ENCODE measurements at places on chromosomes 2 and 18.

- DNase-seq = no peak
Observed at GRCh38 chr18:29853126-29853525, 1189.4 kb downstream of the DSC3 start.

DNA sequence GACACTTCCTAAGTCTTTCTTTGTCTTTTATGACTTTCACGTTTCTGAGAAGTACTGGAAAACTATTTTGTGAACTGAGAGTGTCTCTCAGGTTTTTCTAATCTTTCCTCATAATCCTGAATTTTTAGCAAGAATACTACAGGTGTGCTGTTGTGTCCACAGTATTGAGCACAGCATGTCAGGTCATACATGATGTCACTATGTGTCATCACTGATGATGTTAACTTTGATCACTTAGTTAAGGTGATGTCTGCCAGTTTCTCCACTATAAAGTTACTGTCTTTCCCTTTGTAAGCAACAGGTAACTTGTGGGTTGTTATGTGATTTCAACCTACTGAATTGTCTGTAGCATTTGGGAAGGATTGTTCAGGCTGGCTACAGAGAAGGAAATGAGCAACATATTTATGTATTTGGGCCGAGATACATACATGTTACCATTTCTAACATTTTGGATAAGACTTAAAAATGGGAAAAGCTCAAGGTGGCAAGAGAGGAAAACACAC is 11.1 kb downstream of the MATN3 start:
- DNase-seq = no peak

DNA sequence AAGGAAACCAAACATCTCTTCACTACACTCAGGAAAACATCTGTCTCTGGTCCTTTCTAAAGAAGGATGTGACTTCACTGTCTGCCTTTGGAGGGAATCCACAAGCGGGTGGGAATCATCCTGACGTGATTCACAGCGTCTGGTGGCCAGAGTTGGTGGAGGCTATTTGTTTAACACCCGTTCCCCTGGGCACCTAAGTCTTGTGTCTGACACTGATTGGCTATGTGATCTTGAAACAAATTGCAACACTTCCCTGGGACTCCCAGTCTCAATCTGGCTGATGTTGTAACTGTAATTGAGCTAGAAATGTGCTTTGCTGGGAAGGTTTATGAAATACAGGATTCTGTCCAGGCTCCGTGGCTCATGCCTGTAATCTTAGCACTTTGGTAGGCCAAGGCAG is 28.8 kb upstream of the SIX3 start:
- no peak for DNase-seq

GRCh38 chr18:26978812-26979341 is 113.4 kb upstream of the AQP4 start:
- no peak for DNase-seq

DNA sequence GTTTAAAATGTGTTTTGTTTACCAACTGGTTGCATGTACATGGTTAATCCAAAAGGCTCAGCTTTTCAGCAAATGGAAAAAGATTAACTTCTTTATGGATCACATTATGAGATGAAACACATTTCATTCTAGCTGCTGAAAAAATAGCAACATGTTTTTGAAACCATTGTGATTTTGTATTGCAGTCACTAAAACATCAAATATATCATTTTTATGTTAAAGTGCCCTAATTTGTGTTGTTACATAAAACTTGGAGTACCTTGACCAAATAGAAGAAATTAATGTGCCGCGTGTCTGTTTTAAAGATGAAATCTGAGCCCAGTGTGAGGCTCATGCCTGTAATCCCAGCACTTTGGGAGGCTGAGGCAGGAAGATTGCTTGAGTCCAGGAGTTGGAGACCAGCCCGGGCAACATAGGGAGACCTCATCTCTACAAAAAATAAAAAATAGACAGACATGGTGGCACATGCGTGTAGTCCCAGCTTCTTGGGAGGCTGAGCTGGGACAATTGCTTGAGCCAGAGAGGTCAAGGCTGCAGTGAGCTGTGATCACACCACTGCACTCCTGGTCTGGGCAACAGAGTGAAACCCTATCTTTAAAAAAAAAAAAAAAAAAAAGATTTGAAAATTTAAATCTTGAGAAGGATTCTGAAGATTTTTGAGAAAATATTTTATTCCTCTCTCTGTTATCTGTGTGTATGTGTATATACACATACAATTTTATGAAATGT is 96.6 kb downstream of the FMNL2 start:
- DNase-seq = no peak

DNA sequence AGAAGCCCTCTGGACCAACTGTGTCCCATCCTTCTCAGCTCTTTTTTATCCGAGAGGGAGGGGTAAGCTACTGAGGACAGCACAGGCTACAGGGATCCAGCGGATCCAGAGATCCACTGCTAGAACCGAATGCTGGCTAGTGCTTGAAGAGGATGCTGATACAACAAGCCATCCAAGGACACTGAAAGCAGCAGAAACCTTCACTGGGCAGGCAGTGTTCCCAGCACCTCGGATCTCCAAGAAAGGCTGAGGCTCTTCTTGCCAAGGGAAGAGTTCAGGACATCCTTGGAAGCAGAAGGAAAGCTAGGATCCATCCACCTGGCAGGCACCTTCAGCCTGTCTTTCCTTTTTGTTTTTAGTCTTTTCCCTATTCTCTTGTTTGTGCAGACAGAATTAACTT is 13.2 kb upstream of the FHOD3 start:
- no peak for DNase-seq

DNA sequence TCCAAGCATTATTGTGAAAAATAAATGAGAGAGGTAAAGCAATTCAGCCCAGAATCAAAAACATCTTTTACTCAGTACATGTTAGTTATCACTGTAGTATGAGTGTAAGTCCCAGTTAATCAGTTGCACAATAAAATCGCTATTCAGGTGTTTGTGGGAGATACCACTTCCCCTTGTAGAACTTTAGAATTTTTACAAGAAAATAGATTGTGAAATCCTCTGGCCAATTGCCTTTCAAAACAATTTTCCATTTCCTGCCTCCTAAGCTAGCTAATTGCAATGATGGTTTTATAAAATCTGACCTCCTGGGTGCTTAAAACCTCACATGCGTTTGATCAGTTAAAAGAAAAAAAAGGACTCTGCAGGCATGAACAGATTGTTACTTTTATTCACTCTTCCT is 332.5 kb downstream of the PID1 start:
- no peak for DNase-seq

GRCh38 chr2:96715658-96716057 is 24.2 kb downstream of the LMAN2L start:
- no peak for DNase-seq

DNA sequence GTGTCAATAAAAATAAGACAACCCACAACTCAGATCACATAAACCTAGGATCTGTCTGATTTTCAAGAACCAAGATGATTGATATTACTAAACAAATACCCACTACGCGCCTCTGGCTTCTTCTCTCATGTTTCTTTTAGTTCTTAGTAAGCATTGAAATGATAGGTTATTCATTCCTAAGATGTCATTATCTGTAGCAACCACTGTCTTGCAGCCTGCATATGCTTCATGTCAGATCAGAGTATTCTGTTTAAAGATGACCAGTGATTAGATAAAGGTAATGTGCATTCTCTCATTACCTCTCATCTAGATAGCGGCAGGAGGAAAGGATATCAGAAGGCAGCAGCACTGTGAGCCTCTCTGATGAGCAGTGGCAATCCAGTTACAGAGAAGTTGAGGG is 112.9 kb downstream of the SLC8A1 start:
- no peak for DNase-seq

- DNase-seq = no peak
Observed at GRCh38 chr2:78353168-78353567, 672.3 kb upstream of the REG3G start.

GRCh38 chr2:109258376-109258775 is 129.4 kb downstream of the SH3RF3 start:
- DNase-seq = no peak

- no peak for DNase-seq
Observed at GRCh38 chr2:40160751-40161218, 291.1 kb downstream of the SLC8A1 start.

- peak; percentile 42 for DNase-seq
Observed at GRCh38 chr18:23900994-23901393, 113.6 kb upstream of the TTC39C start.

DNA sequence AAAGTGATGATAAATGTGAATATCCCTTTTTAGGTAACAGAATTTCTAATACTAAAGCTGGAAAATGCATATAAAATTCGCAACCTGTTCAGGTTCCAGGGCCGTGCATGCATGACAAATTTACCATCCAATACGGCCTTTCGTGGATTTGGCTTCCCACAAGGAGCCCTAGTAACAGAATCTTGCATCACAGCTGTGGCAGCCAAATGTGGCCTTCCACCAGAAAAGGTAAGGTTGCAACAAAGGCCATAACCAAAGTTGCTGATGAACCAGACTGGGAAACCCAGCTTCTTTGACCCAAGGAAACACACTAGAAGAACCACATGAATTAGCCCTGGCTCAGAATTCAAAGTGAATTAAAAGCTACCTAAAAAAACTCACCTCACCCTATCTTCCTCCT is 49.6 kb upstream of the BZW1 start:
- no peak for DNase-seq

- no peak for DNase-seq
Observed at GRCh38 chr2:112138159-112139032, at the start of gene FBLN7. TSS of gene FBLN7 (plus strand) at chr2:112138385. CDS start at chr2:112138656, 271 bp downstream.

- DNase-seq = no peak
Observed at GRCh38 chr2:36411962-36412444, 56.4 kb downstream of the CRIM1 start.

- DNase-seq = peak; percentile 39
Observed at GRCh38 chr2:13201924-13202323, 485.2 kb downstream of the TRIB2 start.

GRCh38 chr2:1870431-1870830 is 126.1 kb upstream of the PXDN start:
- no peak for DNase-seq

- no peak for DNase-seq
Observed at GRCh38 chr18:40109252-40110049, 1845.6 kb upstream of the PIK3C3 start.

DNA sequence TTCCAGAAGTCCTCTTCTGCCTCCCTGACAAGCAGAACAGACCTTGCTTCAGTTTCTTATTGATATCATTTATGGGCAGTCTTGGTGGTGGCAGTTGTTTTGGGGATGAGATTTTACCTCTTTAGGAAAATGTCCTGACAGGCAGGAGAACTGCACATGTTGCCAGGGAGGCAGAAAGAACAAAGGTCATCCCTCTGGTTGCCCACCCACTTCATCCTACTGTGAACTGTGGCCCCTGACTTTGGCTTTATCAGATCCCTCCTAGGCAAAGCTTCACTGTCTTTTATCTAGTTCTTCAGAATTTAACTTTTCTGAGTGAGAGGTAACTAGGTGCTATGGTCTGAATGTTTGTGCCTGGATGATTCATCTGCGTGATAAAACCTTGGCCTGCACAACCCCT is 2071.3 kb upstream of the CELF4 start:
- DNase-seq = no peak

DNA sequence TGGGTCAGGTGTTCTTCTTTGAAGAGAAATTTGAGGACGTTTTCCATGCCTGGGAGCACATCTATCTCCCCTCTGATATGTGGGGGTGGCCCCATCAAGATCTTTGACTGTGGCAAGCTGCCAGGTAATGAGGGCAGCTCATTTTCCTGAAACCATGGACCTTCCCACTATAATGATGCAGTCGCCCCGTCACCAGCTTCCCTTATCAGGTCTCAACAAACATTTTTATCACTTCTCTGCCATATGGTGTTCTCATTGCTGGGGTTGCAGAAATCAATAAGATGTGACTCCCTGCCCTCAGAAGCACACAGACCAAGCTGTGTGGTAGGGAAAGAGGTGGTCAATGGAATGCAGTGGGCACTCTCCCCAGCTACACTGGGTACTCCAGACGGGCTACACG is 48.4 kb upstream of the B3GNT7 start:
- DNase-seq = no peak

DNA sequence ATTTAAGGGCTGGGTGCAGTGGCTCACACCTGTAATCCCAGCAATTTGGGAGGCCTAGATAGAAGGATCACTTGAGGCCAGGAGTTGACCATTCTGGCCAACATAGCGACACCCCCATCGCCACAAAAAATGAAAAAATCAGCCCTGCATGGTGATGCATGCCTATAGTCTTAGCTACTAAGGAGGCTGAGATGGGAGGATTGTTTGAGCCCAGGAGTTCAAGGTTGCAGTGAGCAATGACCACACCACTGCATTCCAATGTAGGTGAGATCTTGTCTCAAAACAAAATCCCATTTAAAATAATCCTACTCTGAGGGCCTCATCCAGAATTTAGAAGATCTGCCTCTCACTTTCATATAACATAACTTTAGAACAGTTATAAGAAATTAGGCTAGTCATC is 2.7 kb upstream of the SERTAD2 start:
- DNase-seq = no peak

DNA sequence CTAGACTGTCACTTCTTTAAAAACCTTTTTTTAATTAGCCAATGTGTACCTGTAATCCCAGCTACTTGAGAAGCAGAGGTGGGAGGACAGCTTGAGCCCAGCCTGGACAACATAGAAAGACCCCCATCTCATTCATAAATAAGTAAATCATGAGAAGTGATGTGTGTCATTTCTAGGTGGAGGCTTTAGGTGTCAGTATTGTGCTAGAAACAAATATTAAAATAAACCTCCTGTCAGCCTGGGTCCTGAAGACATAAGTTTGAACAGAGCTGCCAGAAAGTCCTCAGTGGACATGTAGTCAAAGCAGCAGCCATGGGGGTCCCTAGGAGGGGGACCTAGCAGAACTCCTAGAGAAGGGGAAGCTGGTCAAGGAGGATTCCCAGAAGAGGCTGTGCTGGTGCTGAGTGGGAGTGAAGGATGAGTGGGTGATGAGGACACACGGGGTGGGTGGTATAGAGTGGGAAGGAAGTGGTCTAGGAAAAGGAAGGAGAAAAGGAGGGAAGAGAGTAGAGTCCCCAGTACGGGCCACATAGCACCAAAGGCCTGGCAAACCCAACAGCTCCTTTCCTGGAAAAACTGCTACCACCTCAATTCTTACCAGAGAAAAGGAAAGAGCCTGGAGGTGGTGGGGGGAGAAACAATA is 316.6 kb upstream of the NCKAP5 start:
- DNase-seq = no peak

DNA sequence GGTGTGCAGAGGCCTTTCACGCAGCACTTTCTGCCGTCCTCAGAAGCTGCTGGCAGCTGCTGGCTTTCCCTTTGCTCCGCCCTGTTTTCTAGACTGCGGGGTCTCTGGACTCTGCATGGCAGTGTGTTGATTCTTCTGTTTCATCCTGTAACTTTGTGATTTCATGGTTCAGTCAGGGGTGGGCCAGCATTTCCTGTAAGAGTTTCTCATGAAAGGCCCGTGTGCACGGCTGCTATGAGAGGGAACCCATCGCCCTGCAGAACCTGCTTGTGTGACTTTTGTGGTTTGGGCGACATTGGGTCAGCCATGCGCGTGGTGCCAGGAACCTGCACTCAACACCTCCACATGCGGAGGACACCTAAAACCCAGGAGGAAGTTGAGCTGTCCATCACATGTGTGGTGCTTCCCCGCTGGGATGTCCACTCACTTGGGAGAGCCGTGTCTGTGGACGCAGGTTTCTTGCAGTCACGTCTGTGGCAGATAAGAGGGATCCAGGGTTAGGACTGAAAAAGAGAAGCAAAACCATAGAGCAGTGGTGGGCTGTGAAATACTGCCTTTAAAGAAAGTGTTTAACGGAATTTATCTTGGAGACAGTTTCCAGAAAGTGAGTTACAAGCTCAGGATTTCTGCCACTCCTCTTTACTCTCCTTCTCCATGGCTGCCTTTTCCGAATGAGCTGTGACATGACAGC is 167.3 kb upstream of the ALKAL2 start:
- DNase-seq = no peak

Measured in NCI-H2081 (cell line).